ENCODE measurements at places on chromosomes 12 and 14. TPM values are rescaled to one million over a fixed set of nuclear protein-coding genes. Genes with fewer than 3 reads are reported as not detected.

KERA gene
- not detected for polyA plus RNA-seq

PAN2 gene
- polyA plus RNA-seq = 73.1 TPM

PLEKHD1 gene
- 3.9 TPM for polyA plus RNA-seq

CLEC2D gene
- polyA plus RNA-seq = 14.3 TPM

All from right renal cortex interstitium (tissue), 3 donors.